Cortex of kidney (tissue), 1 donor: ENCODE measurements at places on chromosomes 7 and 10.

GRCh38 chr7:112122144-112122543 lies 84.1 kb downstream of the DOCK4 start:
- DNase-seq: no peak

- DNase-seq: no peak
Measured at GRCh38 chr10:23452033-23452655, 13.3 kb downstream of the OTUD1 start.

- DNase-seq: no peak
Measured at GRCh38 chr10:86970162-86970981, 2.1 kb downstream of the ADIRF start.

GRCh38 chr10:9781666-9782065 lies 1236.0 kb upstream of the CELF2 start:
- DNase-seq: no peak

DNA sequence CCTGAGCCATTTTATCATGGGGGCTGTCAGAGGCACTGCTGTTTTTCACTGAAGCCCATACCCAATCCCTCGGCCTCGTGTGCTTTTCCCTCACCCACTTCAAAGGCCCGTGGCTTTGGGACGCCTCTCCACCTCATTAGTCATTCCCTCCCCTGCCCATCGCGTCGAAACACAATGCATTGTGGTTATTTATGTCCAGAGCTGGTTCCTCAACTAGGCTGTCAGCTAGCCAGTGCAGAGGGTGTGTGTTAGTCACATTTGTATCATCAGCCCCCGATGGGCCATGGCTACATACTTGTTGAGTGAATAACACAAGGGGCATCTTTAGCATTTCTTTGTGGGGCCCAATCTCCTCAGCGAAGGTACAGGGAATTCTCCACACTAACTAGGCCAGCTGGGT lies 3.8 kb upstream of the CRCP start:
- DNase-seq: no peak

DNA sequence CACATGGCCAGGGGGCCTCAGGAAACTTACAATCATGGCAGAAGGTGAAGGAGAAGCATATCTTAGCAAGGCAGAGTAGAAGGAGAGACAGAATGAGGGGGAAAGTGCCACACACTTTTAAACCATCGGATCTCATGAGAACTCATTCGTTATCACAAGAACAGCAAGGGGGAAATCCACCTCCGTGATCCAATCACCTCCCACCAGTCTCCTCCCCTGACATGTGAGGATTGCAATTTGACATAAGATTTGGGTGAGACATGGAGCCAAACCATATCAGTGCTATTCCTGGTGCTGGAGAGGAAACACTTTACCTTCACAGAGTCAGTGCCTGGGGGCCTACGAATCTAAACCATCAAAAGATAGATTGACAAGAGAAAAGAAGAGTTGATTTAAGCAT lies 61.8 kb downstream of the LGI1 start:
- DNase-seq: no peak

DNA sequence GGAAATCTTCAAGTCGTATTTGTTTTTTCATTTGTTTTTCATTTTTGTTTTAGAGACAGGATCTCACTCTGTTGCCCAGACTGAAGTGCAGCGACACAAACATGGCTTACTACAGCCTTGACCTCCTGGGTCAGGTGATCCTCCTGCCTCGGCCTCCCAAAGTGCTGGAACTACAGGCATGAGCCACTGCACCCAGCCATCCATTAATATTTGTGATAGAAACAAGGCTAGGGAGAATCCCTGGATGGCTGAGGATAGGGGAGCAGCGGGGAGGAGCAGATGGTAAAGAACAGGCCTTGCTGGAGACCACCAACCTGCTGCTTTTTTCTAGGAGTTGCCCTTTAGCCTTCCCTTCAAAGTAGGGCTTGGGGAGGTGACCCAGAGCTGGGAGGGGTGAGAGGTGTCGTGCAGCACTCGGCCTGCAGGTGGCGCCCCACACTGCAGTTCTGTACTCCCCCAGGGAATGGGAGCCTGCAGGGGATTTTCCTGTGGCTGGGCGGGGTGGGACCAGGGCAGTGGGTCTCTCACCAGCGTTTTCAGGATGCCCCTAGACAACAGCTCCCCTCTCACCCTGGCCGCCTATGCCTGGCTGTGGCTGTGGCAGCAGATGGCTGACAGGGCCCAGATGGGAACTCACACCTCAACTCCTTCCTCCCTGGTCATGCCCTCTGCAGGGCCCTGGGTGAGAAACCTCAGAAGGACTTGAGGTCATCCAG lies 12.6 kb upstream of the CDH23 start:
- DNase-seq: no peak

DNA sequence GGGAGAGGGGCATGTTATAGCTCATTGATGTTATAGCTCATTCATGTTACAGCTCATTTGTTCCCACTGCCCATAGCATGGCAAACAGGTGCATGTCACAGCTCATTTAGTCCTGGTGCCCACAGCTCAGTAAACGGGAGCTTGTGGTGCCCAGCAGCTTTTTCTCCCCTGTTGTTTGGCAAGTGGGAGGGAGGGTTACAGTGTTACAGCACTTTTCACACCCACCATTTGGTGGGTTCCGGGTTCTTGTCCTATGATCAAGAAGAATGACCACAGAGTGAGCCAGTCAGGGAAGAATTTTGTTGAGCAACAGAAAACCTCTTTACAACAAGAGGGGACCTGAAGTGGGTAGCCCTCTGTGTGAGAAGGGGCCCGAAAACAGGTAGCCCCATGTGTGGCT lies 162.8 kb upstream of the CSTF2T start:
- no peak for DNase-seq

DNA sequence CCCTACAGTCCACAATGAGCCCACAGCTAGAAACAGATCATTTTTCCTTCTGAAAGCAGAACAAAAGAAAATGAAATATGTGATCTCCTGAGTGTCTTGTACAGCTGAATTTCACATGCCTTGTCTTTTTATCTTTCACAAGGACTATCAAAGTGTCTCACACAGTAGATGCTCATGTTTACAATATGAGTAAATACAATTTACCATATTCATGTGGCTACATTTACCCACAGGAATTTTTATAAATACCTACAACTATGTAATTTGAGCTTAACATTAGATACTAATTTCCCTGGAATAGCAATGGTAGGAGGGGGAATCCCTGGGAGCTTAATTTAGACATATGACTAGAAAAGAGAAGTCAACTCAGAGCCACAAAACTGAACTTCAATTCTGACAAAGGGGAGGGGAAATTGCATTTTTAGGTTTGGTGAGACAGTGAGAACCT lies 186.2 kb downstream of the MACC1 start:
- DNase-seq: no peak

DNA sequence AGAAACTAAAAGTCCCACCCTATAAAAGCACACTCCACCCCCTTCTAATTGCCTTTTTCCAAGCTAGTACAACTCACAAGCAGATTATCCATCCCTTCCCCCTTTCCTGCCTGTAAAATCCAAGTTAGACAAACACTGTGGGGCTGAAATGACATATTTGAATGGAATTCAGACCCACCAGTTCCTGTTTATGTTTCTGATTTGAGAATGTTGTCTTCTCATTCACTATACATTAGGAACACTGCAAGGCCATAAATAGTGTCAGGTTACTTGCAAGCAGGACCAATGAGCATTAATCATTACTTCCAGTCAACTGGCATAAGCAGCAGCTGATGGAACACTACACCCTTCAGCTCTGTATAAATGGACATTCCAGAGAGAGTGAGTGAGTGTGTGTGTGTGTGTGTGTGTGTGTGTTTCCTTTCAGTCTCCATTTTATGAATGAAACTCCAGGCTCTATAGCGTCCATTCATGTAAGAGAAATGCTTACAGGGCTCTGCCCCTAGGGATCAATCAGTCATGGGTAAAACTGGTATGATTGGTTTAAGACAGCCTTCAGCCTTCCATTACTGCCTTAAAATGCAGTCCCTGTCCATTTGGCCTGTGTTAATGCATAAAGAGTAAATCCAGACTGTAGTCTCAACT lies 69.3 kb downstream of the ETV1 start:
- DNase-seq: no peak

GRCh38 chr7:95527776-95528250 lies 42.1 kb downstream of the ASB4 start:
- DNase-seq: no peak

- DNase-seq: no peak
Measured at GRCh38 chr7:141884539-141885225, 31.5 kb upstream of the OR9A4 start.

- DNase-seq: no peak
Measured at GRCh38 chr10:14801723-14802122, 27.0 kb upstream of the FAM107B start.

- no peak for DNase-seq
Measured at GRCh38 chr7:24981171-24981951, 1.4 kb upstream of the OSBPL3 start.
